ENCODE measurements at places on chromosomes 4 and X.

DNA sequence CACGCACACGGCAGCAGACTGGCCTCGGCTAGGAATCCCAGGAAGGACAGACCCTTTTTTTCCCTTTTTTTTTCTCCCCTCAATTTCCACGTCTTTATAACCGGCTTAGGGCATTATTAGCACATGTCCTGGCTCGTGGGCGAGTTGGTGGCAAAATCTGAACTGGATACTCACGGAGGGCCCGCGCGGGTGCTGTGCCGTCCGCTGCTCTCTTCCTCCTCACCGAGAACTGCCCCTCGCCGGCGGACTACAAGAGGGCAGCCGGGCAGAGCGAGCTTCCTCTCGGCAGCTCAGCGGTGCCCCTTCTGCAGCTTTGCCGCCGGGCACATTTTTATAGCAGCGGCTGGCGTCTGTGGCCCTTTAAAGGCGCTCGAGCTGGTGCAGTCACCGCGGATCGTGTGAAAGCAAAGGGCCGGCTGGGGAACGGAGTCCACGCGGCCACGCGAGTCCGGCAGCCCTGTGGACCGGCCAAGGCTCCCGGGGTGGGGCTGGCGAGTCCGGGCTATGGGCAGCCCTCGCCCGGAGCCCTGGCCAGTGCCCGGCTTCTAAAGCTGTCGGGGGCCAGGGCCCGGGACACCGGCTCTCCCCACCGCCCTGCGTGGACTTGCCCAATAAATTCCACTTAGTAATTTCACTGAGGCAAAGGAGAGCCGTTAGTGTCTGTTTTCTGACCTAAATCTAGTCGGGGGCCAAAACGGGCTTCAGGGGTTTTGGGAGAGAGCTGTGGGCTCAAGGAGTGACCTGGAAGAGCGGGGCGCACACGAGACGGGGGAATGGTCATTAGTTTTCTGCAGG, 1.3 kb upstream of the CITED1 start:
- no peak for DNase-seq

- no peak for DNase-seq
Observed at GRCh38 chrX:45508454-45508853, 307.8 kb upstream of the DIPK2B start.

DNA sequence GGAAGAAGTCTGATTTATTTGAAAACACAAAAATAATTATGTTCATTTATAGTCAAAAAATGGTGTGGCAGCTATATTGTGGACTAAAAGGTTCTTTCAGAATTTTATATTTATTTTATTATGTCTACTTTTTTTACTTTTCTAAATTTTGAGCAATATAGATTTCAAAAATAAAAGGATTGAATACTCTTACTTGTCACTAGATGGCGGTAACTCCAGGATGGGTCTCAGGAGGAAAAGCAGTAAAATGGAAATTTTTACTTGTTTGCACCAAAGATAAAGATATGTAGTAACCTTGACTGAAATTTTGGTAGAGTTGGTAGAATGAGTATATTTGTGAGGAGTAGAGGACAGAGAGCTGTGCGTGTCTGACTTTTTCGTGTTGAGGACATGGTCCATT, 14.5 kb upstream of the DACH2 start:
- no peak for DNase-seq

- no peak for DNase-seq
Observed at GRCh38 chr4:3671571-3672464, 94.4 kb upstream of the ADRA2C start.

GRCh38 chrX:15854080-15854655, 445 bp downstream of the AP1S2 start:
- DNase-seq: no peak

DNA sequence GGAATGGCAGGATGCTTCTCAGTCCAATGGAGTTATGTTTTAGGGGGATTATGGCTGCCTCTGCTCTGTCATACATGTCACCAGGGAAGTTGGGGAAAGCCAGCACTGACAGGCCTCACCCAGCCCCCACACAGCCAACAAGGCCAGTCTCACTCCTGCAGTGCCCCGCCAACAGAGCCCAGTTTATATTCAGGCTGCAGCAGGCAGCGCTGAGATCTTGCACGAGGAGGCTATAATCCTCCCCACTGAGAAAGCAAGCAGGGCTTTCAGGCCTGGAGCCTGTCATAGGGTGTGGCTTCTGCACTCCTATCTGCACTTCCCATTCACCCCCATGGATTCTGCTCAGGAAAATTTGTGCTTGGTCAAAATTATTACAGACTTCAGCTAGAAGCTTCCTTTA, 25.1 kb downstream of the ADAD1 start:
- DNase-seq: no peak
